Right atrium auricular region (tissue), 2 donors: ENCODE measurements at places on chromosomes 12 and 14. TPM values are rescaled to one million over a fixed set of nuclear protein-coding genes. Genes with fewer than 3 reads are reported as not detected.

DNA sequence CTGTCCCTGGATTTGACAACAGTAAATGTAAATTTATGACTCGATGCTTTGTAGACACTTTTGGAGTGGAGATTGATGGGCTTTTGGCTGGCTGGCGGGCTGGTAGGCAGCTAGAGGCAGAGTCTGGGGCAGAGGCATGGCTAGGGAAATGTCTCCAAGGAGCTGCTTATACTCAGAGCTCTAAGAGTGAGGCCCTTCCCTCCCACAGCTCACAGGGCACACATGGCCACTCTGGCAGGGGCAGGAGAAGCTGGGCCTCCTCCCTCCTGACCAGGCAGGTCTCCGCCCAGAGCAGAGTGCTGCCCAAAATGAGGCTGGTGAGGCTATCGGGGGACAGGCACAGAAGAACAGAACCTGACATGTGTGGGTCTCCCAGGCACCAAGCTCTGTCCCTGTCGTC, 67.5 kb downstream of the GALNT16 start:
- DNase-seq, result no peak

- no peak for DNase-seq
Observed at GRCh38 chr14:77457115-77457521, 283 bp downstream of the VIPAS39 start.

- DNase-seq, result no peak
Observed at GRCh38 chr14:83958359-83958758, 1571.6 kb upstream of the FLRT2 start.

DNA sequence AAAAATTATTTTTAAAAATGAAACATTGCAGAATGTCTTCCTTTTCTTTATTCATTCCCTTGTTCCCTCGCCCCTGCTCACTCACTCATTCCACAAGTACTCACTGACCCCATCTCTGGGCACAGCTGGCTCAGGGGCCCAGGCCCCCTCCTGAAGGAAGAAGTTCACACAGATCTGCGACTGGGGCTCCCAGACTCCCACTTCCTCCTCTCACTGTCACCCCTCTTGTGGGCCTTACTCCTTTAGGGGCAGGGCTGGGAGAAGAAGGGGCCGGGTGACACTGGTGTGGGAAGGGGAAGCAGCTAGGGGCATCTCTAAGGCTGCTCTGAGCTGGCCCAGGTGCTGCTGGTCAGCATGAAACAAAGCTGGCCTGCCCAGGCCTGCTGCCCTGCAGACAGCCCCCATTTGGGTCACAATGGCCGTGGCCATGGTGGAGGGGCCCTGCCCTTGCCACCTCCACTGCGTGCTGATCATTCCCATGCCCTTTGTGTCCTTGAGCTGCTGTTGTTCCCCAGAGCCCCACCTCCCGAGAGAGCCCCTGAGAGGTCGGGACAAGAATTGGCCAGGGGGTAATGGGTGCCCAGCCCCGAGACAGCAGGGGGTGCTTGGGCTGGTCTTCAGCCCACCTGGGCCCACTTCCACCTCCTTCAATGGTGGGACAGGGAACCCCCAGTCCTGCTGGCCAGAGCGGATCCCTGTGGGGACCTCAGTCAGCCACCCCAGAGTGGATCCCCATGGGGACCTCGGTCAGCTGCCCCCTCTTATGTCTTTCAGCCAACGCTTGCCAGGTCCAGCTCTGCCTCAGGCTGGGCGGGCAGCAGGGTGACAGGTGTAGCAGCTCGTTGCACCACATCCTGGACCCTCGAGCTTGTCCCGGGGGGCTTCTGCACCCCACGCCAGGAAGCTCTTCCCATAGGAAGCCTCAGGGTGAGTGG, 212.4 kb upstream of the C14orf180 start:
- DNase-seq, result no peak

DNA sequence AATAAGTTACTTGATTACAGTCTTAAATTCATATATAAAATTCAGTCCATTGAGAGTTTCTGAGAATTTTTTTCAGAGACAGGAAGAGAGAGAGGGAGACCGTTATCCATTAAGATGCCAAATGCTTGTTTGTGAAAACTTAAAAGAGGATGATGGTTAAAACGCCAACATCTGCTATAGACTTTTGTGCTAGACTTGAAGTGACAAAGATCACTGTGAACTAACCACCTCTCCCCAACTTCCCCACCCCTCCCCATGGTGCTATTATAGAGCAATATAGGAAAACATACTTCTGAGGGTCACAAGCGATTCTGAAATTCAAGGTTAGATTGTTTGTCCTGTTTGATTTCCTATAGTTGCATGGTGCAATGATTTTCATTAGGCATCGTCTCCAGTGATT, 440.8 kb downstream of the RMST start:
- no peak for DNase-seq

- no peak for DNase-seq
Observed at GRCh38 chr12:23887055-23887835, 62.2 kb downstream of the SOX5 start.

DNA sequence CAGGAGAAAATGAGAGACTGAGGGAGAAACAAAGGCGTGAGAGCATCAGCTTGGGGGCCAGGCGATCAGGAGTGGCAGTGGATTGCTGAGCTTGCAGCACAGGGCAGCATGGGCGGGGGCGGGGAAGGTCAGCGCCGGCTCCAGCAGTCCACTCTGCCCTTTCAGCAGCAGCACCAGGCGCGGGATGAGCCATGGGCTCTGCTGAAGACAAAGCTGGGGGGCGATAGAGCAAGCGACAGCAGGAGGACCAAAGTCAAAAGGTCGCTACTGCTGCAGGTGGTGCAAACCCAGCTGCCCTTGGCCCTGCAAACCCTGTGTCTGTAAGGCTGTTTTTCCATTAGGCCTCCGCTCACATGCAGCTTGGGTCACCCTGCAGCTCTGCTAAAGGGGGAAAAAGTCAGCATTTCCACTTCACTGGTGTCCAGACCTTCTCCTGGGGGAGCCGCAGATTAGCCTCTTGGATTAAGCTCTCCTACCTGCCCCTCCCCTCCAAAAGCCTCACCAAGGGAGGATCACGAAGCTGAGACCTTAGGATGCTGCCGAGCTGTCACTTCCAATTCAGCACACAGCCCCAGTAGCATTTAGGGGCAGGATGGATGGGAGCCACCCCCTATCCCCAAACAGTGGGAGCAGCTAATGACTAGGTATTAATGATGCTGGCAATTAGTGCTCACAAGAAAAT, 204.8 kb downstream of the DPF3 start:
- DNase-seq, result no peak

GRCh38 chr14:64910847-64911495, 3.3 kb upstream of the CHURC1 start:
- DNase-seq, result no peak

GRCh38 chr14:94636744-94637412, 24.7 kb downstream of the SERPINA3 start:
- no peak for DNase-seq

- peak; percentile 69 for DNase-seq
Observed at GRCh38 chr12:101697197-101697929, at the start of gene CHPT1. Gene CHPT1 (plus strand): TSS chr12:101697640. CDS start chr12:101697862, 222 bp downstream.

- no peak for DNase-seq
Observed at GRCh38 chr14:89351221-89351515, 65.9 kb downstream of the FOXN3 start.

- no peak for DNase-seq
Observed at GRCh38 chr12:93968536-93969285, 179.7 kb upstream of the PLXNC1 start.

- no peak for DNase-seq
Observed at GRCh38 chr12:104546575-104546974, 89.8 kb downstream of the CHST11 start.

The USP30 gene
- total RNA-seq, result 13.8 TPM

The POU6F1 gene
- total RNA-seq, result 3.0 TPM

The KRT72 gene
- total RNA-seq, result not detected
